ENCODE measurements at places on chromosomes 1 and 21. TPM values are rescaled to one million over a fixed set of nuclear protein-coding genes. Genes with fewer than 3 reads are reported as not detected.

Gene COL9A2
- 0.51 TPM for polyA plus RNA-seq

Gene LCE3D
- polyA plus RNA-seq: not detected

Gene MPL
- polyA plus RNA-seq: not detected

Gene GFI1
- not detected for polyA plus RNA-seq

Gene STIL
- polyA plus RNA-seq: 1.2 TPM

Gene IL24
- not detected for polyA plus RNA-seq

Gene CD52
- 2.4 TPM for polyA plus RNA-seq

Gene C8B
- polyA plus RNA-seq: not detected

Gene TMEM52
- not detected for polyA plus RNA-seq

Gene ZMYND12
- 9.0 TPM for polyA plus RNA-seq

Gene TNFRSF1B
- not detected for polyA plus RNA-seq

Gene FLG2
- polyA plus RNA-seq: not detected

Gene NKAIN1
- 2.3 TPM for polyA plus RNA-seq

Gene ADGRL2
- polyA plus RNA-seq: 45.7 TPM

Gene HPCAL4
- polyA plus RNA-seq: 1.7 TPM

Gene PINK1
- polyA plus RNA-seq: 86.9 TPM

Gene CD48
- not detected for polyA plus RNA-seq

Gene USP33
- 68.6 TPM for polyA plus RNA-seq

Gene KCNJ10
- 17.9 TPM for polyA plus RNA-seq

Gene PRDM16
- not detected for polyA plus RNA-seq

Gene ACTL8
- not detected for polyA plus RNA-seq

Gene IGFN1
- polyA plus RNA-seq: not detected

Gene PAPPA2
- polyA plus RNA-seq: 0.47 TPM

Gene SPRR2F
- not detected for polyA plus RNA-seq

Gene MAP10
- polyA plus RNA-seq: 1.5 TPM

Gene FCGR2B
- polyA plus RNA-seq: not detected

Gene GUCA2B
- not detected for polyA plus RNA-seq

Gene S100A7
- polyA plus RNA-seq: not detected

Gene PAQR7
- 7.5 TPM for polyA plus RNA-seq

Gene KCNT2
- polyA plus RNA-seq: 3.4 TPM

Gene WDR64
- not detected for polyA plus RNA-seq

Gene RGS8
- 310 TPM for polyA plus RNA-seq

Gene TMEM54
- 7.1 TPM for polyA plus RNA-seq

Gene SPATA21
- polyA plus RNA-seq: not detected
